ENCODE measurements at places on chromosomes 3 and 15. TPM values are rescaled to one million over a fixed set of nuclear protein-coding genes. Genes with fewer than 3 reads are reported as not detected.

KLHL40 gene
- total RNA-seq = not detected

REC114 gene
- total RNA-seq = not detected

RHOV gene
- 0.43 TPM for total RNA-seq

TMEM212 gene
- not detected for total RNA-seq

CCR8 gene
- not detected for total RNA-seq

ARHGAP31 gene
- total RNA-seq = 58.8 TPM

ZNF502 gene
- 1.9 TPM for total RNA-seq

EPHA3 gene
- 5.0 TPM for total RNA-seq

TMCO5A gene
- not detected for total RNA-seq

PARP15 gene
- 0.22 TPM for total RNA-seq

MUC20 gene
- total RNA-seq = 0.41 TPM

ACTC1 gene
- 860 TPM for total RNA-seq

GPR171 gene
- total RNA-seq = not detected

GUCA1C gene
- not detected for total RNA-seq

ARL6IP5 gene
- 166 TPM for total RNA-seq

RETNLB gene
- not detected for total RNA-seq

WDR93 gene
- total RNA-seq = not detected

CACNA1D gene
- total RNA-seq = 0.41 TPM

HES1 gene
- total RNA-seq = 44.6 TPM

CCR4 gene
- not detected for total RNA-seq

FES gene
- 7.2 TPM for total RNA-seq

FILIP1L gene
- total RNA-seq = 209 TPM

CERS3 gene
- not detected for total RNA-seq

AP3B2 gene
- total RNA-seq = 11.5 TPM

C2CD4A gene
- total RNA-seq = not detected

PRKCD gene
- 25.4 TPM for total RNA-seq

RTP3 gene
- total RNA-seq = not detected

MSL2 gene
- 20.1 TPM for total RNA-seq

GTF2E1 gene
- total RNA-seq = 28.8 TPM

AHSG gene
- total RNA-seq = not detected

TIPARP gene
- total RNA-seq = 74.2 TPM

FGD5 gene
- 2.6 TPM for total RNA-seq

CYP1A2 gene
- not detected for total RNA-seq

PEX5L gene
- total RNA-seq = 0.43 TPM

LRRIQ4 gene
- total RNA-seq = not detected

ANXA2 gene
- 2,599 TPM for total RNA-seq

SAXO2 gene
- 1.2 TPM for total RNA-seq

KLF15 gene
- 0.29 TPM for total RNA-seq

All from astrocyte (in vitro differentiated cells and primary cell).